ENCODE measurements at places on chromosomes 5 and 9. TPM values are rescaled to one million over a fixed set of nuclear protein-coding genes. Genes with fewer than 3 reads are reported as not detected.

- no peaks in the 10 kb centered on the region for H3K36me3 ChIP-seq
- H3K4me1 ChIP-seq, result no peaks in the 10 kb centered on the region
- H3K4me3 ChIP-seq, result no peak overlapping the region
Observed at GRCh38 chr5:11266331-11266730, 505.3 kb upstream of the DAP start.

DNA sequence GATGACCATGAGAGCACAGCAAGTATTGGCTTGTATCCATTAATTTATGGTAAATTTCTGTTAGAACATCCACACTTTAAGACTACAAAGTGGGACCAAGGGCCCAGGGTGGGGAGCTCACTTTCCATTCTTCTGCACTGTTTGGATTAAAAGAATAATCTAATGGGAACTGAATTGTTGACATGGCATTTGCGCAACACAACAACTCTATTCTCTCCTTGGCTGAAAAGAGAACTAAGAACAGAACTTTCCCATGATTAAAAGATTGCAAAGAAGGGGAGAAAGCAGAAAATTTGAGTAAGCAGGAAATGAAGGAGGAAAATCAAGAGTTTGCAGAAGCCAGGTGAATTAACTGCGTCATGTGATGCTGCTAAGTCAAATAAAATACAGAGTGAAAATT is 143.4 kb downstream of the HINT1 start:
- no peak for DNase-seq
- H3K4me1 ChIP-seq, result no peaks in the 10 kb centered on the region
- H3K4me3 ChIP-seq, result no peak overlapping the region
- no peak overlapping the region for H3K27ac ChIP-seq
- H3K27me3 ChIP-seq, result no peaks in the 10 kb centered on the region
- no peaks in the 10 kb centered on the region for H3K36me3 ChIP-seq

The STPG3 gene
- total RNA-seq, result not detected

The EDIL3 gene
- total RNA-seq, result 68.1 TPM

DNA sequence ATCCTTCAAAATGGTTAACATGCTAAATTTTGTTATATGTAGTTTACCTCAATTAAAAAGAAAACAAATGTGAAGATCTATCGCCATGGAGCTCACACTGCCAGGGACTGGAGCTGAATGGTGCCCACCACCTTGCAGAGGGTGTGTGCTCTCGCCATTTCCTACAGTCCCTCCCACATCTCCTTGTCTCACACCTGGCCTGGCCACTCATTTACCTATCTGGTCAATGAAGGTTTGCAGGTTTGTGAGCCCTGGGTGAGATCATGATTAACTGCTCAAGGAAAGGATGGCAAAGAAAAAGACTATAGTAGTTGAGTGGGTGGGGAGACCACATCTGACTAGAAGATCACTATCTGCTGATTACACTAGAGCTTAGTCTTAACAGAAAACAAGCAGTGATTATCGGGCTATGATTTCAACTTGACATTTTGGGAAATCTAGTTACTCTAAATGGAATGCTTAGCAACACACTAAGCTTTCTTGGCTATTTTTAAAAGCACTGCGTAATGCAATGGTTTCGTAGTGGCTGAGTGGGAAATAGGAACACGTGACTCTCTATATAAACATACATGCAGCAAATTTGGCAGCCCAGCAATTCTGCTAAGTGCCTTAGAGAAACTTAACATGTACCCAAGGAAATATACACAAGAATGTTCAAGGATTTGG is 27.3 kb downstream of the PUM3 start:
- H3K4me3 ChIP-seq, result no peak overlapping the region
- H3K27me3 ChIP-seq, result no peaks in the 10 kb centered on the region
- peak; percentile 12 for DNase-seq
- no peaks in the 10 kb centered on the region for H3K36me3 ChIP-seq
- H3K27ac ChIP-seq, result peak overlapping the region; percentile 84

Data from ascending aorta (tissue), 2 donors.